Activated T-helper 2 cell treated with anti-CD3 and anti-CD28 coated beads, Interferon-gamma antibody, Interleukin-2, Interleukin-4, amounts not matched to agents 10 μg/mL and 5 μg/mL and 100 μg/mL, durations not matched to agents 14 hours and 24 hours and 36 hours (primary cell): ENCODE measurements at places on chromosomes 13 and 19.

DNA sequence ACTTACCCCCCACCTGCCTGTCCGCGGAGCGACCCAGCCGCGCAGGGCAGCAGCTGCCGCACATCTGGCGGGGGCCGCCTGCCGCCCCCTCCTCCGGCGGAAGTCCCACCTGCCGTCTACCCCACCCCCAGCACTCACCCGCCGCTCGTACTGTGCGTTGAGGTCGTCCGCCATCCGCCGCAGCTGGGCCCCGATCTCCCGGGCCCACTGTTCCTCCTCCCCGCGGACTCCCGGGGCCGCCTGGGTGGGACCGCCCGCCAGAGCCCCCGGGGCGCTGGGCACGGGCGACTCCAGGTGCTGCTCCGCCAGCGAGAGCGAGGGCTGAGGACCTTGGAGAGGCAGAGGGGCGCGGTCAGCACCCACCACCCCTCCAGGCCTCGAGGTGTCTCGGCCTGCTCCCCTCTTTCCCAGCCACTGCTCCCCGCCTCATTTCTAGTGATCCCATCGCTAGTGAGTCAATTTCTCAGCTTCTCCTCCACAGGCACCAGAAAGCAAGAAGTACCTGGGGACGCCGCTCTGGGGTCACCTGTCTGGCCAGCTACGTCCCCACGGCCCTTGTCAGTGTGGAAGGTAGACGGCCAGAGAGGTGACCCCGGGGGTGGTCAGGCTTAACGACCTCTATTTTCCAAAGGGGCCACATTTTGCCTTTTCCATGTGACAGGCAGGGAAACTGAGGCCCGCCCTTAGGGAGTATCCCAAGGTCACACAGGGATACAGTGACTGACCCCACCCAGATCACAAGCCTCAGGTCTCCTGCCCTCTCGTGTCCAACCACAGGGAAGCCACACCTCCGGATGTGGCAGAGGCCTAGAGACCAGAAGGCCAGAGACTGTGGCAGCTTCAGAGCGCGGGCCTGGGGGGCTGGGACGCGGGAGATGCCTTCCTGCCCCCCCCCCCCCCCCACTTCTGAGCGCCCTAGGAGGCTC is 4.3 kb downstream of the BBC3 start:
- DNase-seq = peak; percentile 71

- DNase-seq = no peak
These were observed 52.0 kb upstream of the C13orf46 start for GRCh38 chr13:114025714-114026431.

- DNase-seq = no peak
These were observed 87.8 kb downstream of the IPO5 start for GRCh38 chr13:98041081-98041820.

DNA sequence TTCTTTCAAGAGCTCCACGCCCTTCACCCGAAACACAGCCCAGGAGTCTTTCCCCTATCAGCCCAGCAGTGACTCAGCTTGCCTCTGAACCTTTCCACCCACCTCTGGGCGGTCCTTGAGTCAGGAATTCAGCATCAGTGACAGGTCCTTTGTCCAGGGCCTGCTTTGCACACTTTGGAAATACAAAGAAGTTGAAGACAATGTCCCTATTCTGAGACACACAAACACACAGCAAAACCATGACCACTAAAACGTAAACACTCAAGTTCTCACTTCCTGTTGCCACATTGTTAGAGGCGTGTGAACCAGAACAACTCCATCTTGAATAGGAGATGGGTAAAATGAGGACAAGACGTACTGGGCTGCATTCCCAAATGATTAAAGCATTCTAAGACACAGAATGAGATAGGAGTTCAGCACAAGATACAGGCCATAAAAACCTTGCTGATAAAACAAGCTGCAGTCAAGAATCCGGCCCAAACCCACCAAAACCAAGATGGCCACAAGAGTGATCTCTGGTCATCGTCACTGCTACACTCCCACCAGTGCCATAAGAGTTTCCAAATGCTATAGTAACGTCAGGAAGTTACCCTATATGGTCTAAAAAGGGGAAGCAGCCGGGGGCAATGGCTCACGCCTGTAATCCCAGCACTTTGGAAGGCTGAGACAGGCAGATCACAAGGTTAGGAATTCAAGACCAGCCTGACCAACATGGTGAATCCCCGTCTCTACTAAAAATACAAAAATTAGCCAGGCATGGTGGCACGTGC is 49.2 kb upstream of the ATP12A start:
- no peak for DNase-seq

- DNase-seq = no peak
These were observed 12.0 kb downstream of the LPAR6 start for GRCh38 chr13:48400850-48401291.

DNA sequence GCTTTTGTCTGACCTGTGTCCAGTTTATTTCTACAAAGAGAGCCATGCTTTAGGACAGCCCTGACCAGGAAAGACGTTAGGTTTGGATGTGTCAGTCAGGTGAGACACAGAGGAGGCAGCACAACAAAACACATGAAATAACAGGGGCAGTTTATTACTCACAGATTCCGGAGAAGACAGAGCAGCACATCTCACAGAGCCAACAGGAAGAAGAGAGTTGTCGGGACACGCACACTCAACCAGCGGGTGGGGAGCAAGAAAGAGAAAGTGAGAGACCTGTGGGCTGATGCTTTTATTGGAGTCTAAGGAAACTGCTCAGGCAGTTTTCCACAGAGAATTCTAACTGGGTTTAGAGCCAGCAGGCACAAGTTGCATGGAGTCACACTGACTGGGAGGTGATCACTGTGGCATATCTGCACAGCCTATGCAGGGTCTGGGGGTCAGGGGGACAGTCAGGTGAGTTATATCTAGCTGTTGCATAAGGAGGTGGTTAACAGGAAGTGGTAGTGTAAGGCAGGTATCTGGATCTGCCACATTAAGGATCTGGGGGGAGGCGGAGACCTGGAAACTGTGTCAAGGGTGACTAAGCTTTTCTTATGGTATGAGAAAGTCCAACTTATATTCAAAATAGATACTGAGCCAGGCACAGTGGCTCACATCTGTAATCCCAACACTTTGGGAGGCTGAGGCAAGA is 24.1 kb upstream of the CEACAM20 start:
- no peak for DNase-seq

DNA sequence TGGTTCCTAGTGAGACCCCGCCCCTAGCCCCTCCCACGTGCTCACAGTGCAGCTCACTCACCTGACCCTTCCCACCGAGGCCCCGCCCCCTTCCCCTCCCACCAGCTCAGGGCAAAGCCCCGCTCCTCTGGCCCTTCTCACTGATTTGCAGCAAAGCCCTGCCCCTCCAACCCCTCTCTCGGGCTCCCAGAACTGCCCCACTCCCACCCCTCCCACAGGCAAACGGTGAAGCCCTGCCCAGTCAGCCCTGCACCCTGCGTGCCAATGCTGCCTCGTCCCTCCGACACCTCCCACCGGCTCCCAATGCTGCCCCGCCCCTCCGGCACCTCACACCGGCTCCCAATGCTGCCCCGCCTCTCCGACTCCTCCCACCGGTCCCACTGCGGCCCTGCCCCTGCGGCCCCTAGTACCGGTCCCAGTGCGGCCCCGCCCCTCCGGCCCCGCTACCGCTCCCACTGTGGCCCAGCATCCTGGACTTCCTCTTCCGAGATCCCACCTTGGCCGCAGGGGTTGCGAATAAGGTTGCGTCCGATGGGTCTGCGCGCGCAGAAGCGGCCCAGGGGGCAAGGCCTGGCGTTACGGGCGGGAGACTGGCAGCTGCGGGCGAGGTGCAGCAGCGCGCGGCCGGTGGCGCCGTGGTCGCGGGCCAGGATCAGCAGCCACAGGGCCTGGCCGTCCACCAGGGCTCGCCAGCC is 834 bp downstream of the FBXO27 start:
- DNase-seq = peak; percentile 67

GRCh38 chr13:55439450-55439849 is 1701.3 kb upstream of the PRR20A start:
- no peak for DNase-seq

GRCh38 chr13:41678848-41679247 is 221.5 kb downstream of the RGCC start:
- DNase-seq = no peak
